ENCODE measurements at places on chromosomes 11 and 22.

- no peak for DNase-seq
Observed at GRCh38 chr22:27662359-27663301, 138.9 kb downstream of the MN1 start.

GRCh38 chr11:74307434-74307833 lies 4.0 kb downstream of the P4HA3 start:
- DNase-seq = no peak

DNA sequence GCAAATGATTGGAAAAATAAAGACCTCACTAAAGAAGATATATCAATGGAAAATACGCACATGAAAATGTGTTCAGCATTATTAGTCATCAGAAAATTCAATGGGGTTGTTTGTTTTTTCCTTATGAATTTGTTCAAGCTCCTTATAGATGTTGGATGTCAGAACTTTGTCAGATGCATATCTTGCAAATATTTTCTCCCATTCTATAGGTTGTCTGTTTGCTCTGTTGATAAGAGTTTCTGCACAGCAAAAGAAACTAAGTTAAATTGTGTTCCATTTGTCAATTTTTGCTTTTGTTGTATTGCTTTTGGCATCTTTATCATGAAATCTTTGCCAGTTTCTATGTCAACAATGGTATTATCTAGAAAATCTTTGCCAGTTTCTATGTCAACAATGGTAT lies 633.9 kb upstream of the CHORDC1 start:
- no peak for DNase-seq

DNA sequence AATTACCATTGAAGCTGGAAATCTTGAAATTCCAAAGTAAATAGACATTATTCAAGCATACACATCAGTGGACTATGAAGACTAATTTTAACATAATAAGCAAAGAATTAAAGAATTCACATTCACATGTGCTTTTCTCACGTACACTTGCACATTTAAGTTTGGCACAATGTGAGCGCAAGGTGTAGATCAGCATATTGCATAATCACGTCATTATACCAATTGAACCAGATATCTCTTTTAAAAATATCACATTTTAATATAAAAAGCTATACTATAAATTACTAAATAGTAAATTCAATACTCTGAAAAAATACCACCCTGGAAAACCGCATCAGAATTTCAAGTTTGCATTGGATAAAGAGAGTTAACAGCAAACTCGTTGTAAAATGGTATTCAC lies 60.7 kb downstream of the SESN3 start:
- DNase-seq = no peak

- no peak for DNase-seq
Observed at GRCh38 chr11:75523811-75524664, 1.7 kb downstream of the GDPD5 start.

DNA sequence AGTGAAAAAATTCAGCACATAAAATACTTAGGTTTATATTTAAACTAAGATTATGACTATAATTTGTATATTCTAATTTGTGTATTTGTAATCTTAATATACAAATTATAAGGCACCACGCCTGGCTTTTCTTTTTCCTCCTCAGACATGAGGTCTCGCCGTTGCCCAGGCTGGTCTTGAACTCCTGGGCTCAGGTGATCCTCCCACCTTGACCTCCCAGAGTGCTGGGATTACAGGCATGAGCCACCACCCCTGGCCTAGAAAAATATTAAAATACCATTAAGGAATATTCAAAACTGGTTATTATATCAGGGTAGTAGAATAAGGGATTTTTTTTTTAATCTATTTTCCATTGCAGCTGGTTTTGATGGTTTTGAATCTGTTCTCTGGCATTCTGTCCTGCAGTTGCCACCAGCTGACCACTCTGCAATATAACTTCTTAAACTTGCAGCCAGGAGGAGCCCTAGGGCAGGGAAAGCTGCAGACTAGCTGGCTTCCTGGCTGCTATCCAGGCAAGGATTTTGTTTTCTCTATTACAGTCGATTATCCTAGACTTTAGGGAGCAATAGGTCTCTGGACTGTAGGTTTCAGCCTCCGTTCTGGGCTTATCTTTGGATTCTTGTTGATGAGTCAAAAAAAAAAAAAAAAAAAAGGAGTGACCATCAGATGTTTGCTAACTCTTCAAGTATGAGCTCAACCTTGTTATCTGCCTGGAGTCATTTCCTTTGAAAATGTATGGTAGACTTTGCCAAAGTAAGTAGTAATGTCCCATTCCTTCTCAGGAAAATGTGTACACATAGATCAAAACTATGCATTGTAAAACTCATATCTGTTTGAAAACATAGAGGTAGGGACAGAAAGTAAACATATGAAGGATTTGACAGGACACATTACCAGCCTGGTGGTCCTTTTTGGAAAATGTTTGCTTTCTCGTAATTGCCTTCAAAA lies 13.2 kb downstream of the POLA2 start:
- no peak for DNase-seq

DNA sequence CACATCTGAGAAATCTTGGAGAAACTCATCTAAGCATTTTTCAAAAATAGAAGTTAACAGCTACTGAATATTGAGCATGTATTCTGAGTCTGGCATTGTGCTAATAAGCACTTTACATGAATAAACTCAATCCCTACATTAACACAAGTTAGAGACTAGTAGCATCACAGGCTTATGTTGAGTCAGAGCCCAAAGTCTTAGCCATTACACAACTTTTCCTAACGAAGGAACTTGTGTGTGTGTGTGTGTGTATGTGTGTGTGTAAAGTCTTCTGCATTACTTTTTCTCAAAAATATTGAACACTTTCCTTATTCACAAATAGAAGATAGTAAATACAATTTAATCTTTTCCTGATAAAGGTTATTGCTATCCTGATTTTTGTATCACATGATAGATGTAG lies 8.7 kb upstream of the CLPB start:
- no peak for DNase-seq

- no peak for DNase-seq
Observed at GRCh38 chr11:33620423-33621171, 80.0 kb downstream of the C11orf91 start.

Measured in HuH-7.5 (cell line).